Lung (tissue), 17 donors: ENCODE measurements at places on chromosomes 12 and 14. TPM values are rescaled to one million over a fixed set of nuclear protein-coding genes. Genes with fewer than 3 reads are reported as not detected.

GRCh38 chr14:75449696-75450095 is 21.9 kb downstream of the JDP2 start:
- DNase-seq, result no peak

- no peak for DNase-seq
These were observed 161.6 kb downstream of the DYRK2 start for GRCh38 chr12:67810166-67810565.

GRCh38 chr12:8948701-8949341 is 624 bp downstream of the M6PR start:
- DNase-seq, result no peak

The CREBL2 gene
- 32.2 TPM for total RNA-seq

DNA sequence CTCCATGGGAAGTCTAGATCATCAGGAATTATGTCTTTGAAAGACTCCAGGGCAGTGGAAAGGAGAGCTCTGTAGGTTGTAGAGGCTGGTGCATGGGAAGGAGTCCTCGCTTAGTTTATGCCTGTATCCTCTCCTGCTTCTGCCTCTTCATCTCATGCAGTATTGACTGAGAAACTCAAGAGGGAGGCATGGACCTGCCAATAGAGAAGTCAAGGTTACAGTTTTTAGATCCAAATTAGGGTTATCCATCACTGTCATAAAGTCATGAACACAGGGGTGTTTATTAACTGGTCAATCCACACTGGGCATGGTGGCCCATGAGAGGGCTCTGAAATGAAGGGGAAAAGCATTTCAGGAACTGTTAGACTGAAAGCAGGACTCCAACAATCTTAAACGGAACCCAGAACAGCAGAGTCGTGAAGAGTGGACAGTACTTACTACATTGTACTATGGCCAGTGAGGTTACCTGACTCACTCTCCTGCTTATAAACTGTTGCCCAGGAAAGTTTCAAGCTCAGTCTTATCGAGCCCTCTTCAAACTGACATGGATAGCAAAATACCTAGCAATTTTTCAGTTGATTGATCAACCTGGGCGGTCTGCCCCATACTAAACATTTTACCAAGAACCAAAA is 30.1 kb upstream of the DHRS7 start:
- DNase-seq, result no peak
